ENCODE measurements at places on chromosomes 4 and X. TPM values are rescaled to one million over a fixed set of nuclear protein-coding genes. Genes with fewer than 3 reads are reported as not detected.

The GLRA2 gene
- not detected for polyA plus RNA-seq

DNA sequence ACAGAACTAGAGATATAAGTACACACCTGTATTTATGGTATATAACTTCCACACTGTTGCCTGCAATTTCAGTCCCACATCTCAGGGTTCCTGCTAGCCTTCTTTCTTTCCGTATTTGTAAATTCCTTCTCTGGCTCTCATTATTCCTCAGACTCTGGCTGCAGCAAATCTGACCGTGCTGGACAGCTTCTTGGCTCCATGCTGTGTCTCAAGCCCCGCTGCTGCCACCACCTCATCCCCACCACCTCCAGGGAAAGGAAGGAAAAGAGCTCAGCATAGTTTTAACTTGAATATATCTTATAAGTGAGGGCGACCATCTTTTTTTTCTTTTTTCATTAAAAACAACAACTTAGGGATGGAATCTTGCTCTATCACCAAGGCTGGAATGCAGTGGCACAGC is 155.6 kb upstream of the CXCL13 start:
- DNase-seq, result no peak

DNA sequence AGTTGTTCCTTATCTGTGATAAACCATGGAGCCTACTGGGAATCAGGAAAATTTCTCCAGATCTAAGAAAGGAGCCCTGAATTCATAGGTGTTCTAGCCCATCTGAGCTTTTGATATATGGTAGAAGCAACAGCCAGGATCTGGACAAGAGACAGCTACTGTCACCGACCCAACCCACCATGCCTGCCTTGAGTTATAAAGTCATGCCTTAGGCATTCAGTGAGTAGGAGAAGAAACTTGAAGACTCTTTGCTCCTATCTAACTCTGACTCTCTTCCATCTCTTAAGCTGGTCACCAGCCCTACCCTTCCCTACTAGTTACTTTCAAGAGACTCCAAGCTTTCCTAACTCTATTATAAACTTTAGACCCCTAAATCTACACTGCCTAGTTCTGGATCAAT is 83.9 kb upstream of the FAM9B start:
- no peak for DNase-seq

The PLS3 gene
- 300 TPM for polyA plus RNA-seq

DNA sequence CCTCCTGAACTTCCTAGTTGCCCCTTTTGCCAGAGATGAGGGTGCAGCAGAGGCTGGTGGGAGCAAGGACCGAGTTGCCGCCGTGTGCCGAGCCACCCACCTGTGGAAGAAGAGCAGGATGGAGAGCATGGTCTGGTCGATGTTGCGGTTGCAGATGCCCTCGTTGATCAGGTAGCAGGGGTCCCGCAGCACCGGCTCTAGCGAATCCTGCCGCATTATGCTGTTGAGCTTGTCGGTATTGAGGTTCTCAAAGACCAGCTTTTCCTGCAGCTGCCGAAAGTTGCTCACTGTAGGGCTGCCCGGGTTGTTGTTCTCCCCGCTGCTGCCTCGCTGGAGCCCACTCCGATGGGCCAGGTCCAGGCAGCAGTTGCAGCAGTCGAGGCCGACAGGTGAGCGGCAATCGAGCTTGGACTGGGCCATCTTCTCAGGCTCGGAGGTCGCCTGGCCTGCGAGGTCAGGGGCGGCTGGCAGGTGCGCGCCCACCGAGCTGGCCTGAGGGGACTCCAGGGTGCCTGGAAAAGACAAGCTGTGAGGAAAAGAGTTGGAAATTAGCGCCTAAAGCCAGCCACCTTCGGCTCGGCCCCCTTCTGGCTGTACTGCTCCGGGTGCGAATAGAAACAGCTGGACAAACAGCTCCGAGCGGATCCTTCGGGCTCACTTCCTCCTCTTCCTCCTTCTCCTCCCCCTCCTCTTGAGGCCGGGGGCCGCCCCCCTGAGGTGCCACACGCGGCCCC is 420 bp downstream of the TSC22D3 start:
- no peak for DNase-seq

The GPRIN3 gene
- polyA plus RNA-seq, result not detected

DNA sequence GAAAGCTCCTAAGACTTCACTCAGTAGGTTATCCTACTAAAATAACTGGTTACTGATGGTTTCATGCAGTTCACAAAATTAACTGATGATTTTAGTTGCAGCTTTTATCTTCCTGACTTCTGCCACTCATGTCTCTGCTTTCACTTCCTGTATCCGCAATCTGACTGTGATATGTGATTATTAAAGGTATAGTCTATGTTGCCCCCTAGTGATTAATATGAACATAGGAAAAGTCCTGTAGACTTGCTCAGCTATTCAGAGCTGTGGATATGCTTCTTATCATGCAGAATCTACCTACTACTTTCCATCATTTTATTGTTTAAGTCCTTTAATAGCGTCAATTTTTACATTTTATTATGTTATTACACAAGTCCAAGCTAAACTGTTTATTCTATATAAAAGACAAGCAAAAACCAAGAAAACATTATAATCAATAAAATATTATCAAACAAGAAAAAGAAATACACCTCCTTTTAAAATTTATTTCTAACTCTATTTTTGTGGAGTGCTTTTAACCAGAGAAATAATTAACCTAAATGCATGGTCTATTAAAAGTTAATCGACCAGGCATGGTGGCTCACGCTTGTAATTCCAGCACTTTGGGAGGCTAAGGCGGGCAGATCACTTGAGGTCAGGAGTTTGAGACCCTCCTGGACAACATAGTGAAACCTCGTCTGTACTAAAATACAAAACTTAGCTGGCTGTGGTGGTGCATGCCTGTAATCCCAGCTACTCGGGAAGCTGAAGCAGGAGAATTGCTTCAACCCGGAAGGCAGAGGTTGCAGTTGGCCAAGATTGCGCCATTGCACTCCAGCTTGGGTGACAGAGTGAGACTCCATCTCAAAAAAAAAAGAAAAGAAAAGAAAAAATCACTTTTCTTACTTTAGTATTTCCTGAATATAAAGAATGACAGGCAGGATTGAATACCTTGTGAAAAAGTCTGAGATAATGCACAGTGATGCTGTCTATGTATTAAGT is 40.4 kb upstream of the TLR2 start:
- DNase-seq, result no peak

DNA sequence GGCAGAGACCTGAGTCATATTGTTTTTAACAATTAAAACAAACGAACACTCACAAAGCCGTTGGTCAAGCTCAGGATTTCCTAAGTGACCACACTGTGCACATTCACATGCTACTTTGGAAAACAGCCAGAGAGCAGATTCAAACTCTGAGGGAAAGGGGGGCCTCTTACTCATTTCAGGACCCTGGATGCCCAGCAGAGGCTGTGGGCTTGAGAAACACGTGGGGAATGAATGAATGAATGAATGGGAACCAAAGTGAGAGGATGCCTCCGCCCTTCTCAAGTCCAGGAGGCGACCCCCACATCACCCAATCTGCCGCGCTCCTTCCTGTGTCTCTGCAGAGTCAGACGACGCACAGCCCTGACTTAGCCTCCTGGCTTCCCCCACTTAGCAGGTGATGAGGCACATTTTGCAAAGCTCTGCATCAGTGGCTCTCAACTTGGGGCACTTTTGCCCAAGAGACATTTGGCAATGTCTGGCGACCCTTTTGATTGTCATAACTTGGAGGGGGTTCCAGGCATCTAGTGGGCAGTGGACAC is 76.0 kb downstream of the ABLIM2 start:
- DNase-seq, result no peak

DNA sequence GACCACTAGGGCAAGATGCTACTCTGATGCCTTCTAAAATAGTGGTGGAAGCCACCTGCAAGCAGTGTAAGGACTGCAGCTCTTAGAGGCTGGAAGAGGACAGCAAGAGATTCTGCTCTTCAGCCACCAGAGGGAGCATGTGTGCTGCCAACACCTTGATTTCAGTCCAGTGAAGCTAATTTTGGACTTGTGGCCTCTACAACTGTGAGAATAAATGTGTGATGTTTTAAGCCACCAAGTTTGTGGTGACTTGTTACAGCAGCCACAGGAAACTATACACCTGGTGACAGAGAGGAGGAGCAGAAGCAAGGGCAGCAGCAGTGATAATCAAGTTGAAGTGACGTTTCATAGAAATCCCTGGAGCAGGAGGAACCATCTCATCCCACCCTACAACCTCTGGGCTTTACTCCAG is 55.9 kb downstream of the FGFBP1 start:
- DNase-seq, result peak; percentile 65

- no peak for DNase-seq
Measured at GRCh38 chrX:129086802-129087201, 436.5 kb downstream of the SMARCA1 start.

- no peak for DNase-seq
Measured at GRCh38 chrX:86806786-86807185, 658.5 kb downstream of the DACH2 start.

The ZNF185 gene
- 8.7 TPM for polyA plus RNA-seq

- DNase-seq, result no peak
Measured at GRCh38 chr4:55949482-55949802, 697 bp downstream of the CEP135 start.

DNA sequence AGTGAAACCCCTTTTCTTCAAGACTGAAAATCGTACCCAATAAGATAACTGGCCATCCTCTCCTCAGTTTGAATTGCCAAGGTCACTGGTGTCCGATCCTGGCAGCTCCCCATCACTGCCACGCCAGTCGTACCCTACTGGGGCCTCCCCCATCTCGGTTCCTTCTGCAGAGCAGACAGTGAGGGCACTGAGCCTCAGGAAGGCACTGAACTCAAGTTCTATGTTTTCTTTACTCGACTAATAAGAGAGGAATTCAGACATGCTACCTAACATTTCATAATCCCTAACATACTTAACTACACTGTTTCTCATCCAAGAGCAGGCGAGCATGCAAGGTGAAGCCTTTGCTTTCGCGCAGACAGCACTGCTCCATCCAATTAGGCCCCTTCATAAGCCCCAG is 23.4 kb downstream of the ZFYVE28 start:
- DNase-seq, result no peak

The LRP2BP gene
- 0.09 TPM for polyA plus RNA-seq

GRCh38 chrX:31185884-31186283 is 114.0 kb upstream of the FTHL17 start:
- DNase-seq, result no peak

The PAK3 gene
- 0.51 TPM for polyA plus RNA-seq

DNA sequence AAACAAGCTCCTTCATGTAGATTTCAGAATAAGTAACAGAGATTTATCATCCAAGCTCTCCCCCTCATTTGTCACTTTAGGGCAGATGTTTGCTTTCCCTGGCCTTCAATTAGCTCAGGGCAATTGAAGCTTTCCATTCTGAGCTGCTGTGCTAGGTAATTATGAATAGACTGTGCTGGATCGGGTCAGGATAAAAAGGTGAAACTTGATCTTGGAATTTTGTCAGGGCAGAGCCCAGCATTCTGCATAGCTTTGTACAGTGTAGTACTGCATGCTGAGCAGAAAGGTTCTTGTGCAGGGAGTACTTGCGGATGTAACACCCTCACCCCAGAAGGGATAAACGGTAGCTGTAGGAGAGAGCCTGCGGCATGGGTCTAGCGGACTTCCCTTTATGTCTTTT is 64.0 kb upstream of the CLDN34 start:
- no peak for DNase-seq

DNA sequence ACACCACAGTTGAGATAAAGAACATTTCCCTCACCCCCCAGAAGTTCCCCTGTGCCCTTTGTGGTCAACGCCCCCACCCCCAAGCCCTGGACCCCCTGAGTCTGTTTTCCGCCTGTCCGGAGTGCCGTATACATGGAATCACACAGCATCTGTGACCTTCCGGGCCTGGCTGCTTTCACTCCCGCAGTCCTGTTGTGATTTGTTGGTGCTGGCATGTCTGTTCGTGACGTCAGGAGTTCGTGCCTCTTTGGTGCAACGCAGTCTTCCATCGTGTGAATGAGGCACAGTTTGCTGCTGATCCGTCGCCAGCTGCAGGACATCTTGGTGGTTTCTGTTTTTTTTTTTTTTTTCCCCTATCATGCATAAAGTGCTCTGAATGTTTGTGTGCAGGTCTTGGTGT is 62.1 kb downstream of the PSAPL1 start:
- no peak for DNase-seq

DNA sequence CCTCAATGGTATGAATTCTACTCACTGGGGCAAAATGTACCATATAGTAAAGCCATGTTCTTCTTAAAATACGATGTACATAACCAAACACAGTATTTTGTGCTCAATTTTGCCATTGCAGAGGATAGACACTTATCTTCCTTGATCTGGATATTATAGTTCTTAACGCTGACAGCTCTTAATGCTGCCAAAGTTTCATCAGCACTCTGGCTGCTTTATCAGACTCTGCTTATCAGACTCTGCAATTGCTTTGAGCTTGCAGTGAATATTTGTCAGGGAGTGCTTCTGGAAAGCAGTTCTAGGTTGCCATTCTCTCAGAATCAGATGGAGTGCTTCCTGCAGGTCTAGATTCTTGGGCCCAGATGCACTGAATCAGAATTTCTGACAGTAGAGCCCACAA is 863.1 kb downstream of the CCSER1 start:
- DNase-seq, result no peak

The SMARCA5 gene
- 19.9 TPM for polyA plus RNA-seq

- no peak for DNase-seq
Measured at GRCh38 chr4:156503119-156503518, 468.5 kb downstream of the PDGFC start.

DNA sequence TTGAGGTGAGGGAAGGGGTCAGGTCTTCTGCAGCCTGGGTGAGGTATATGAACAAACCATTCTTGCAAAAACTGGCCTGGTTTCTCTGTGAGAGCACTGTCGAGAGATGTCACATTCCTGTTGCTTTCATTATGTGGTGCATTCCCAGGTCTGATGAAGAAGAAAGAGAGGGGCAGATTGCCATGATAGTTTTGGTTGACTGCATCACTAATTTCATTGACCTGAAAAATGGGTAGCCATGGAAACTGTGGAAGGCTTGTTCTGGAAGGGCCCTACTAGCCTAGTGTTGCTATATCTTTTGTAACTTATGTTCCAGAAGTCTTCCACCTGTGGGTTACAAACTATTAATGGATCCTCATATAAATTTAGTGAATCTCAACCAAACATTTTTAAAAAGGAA is 32.9 kb upstream of the CYBB start:
- DNase-seq, result no peak

DNA sequence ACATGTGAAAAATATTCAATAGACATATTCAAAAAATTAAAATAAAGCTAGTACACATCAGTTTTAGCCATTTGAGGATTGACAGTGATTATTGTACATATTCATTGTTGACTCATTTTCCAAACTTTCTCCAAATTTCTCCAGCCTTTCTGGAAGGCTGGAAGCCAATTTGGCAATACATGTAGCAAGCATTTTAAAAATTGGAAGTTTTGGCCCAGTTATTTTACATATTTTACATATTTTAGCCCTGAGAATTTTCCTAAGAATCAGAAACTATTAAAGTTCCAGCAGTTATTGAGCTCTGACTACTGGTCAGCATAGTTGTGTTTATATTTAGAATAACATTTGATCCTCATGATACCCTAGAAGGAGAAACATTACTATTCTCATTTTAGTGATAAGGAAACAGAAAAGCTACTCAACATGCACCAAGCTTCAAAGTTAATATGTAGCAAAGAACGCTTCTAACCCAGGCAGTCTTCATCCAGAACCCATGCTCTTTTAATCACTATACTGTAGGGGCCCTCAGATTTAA is 3.2 kb downstream of the CABS1 start:
- DNase-seq, result no peak

- no peak for DNase-seq
Measured at GRCh38 chr4:143207555-143207954, 22.8 kb downstream of the USP38 start.

GRCh38 chr4:137800861-137801260 is 268.6 kb upstream of the PCDH18 start:
- DNase-seq, result no peak

All from AG04450 (cell line).